Activated B cell treated with CpG ODN at 0.5 μM for 24 hours (primary cell): ENCODE measurements at places on chromosomes 2 and 18. TPM values are rescaled to one million over a fixed set of nuclear protein-coding genes. Genes with fewer than 3 reads are reported as not detected.

Gene SPDYA
- total RNA-seq: 1.6 and 2.1 TPM in 2 replicates

Gene HSBP1L1
- 0.98 and 2.5 TPM in 2 replicates for total RNA-seq

GRCh38 chr18:41936471-41937134 lies 18.4 kb upstream of the PIK3C3 start:
- no peak overlapping the region for H3K4me3 ChIP-seq
- peaks cover 21% of the 10 kb centered on the region for H3K27me3 ChIP-seq
- H3K4me1 ChIP-seq: no peaks in the 10 kb centered on the region
- no peak for DNase-seq
- H3K36me3 ChIP-seq: no peaks in the 10 kb centered on the region
- H3K27ac ChIP-seq: no peak overlapping the region

GRCh38 chr2:10931710-10932255 lies 20.0 kb downstream of the KCNF1 start:
- H3K36me3 ChIP-seq: no peaks in the 10 kb centered on the region
- peaks cover 7% of the 10 kb centered on the region for H3K27me3 ChIP-seq
- no peak overlapping the region for H3K27ac ChIP-seq
- no peak overlapping the region for H3K4me3 ChIP-seq

- H3K27me3 ChIP-seq: peaks cover 4% of the 10 kb centered on the region
- H3K4me3 ChIP-seq: peak within 1 kb of the TSS; percentile 87
- no peak within 1 kb of the TSS for H3K27ac ChIP-seq
- no peaks in the 10 kb centered on the region for H3K36me3 ChIP-seq
- H3K4me1 ChIP-seq: peaks cover 24% of the 10 kb centered on the region
These were observed at the start of gene MAP2 for GRCh38 chr2:209423562-209424198. Gene MAP2, plus strand, starts transcription at chr2:209424047. Its CDS starts 229,124 bp downstream, at chr2:209653171.

- no peak overlapping the region for H3K4me3 ChIP-seq
- no peaks in the 10 kb centered on the region for H3K27me3 ChIP-seq
- peaks cover 88% of the 10 kb centered on the region for H3K4me1 ChIP-seq
- H3K36me3 ChIP-seq: no peaks in the 10 kb centered on the region
- H3K27ac ChIP-seq: peak overlapping the region; percentile 73
These were observed 107.8 kb upstream of the ST3GAL5 start for GRCh38 chr2:85996591-85996990.

DNA sequence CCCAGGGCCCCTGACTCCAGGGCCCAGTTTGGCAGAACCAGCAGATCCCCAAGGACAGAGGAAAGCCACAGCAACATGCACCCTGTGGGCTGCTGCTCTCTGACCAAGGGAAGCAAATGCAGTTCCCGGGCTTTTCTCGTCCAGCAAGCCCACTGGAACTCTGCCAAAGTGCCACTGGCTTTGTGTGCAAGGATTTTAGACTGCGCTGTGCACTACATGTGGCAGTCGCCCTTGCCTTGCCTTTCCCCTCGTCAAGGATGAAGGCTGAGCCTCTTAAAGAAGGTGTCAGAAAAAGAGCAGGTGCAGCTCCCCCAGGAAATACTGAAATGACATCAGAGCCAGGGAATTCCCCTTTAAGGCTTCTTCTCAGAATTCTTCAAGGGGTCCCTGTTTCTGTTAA lies 199.2 kb downstream of the TFCP2L1 start:
- no peaks in the 10 kb centered on the region for H3K36me3 ChIP-seq
- DNase-seq: no peak
- no peak overlapping the region for H3K4me3 ChIP-seq
